Naive thymus-derived CD4-positive, alpha-beta T cell (primary cell): ENCODE measurements at places on chromosomes 2 and 18.

DNA sequence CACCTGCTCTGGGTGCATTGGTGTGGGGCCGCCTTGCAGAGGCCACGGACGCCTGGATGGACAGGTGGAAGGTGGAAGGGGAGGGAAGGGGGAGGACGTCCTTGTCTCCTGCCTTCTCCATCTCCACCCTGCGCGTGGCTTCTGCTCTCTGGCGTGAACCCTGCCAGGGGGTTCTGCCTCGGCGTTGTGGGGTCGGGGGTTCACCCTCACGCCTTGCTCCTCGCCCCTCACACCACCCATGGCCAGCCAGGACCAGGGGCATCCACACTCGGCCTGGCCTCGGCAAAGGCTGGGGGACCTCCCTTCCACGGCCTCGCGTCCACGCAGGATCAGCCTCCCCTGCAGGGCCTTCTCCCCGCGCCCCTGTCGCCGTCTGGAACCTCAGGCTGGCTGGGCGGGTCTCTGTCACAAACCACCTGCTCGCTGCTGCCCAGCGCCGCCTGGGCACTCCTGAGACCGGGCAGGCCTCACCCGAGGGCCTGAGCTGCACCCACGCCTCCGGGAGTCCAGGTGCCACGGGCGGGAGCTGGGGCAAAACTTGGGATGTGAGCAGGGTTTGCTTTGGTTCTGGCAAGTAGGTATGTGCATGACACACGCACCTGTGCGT lies 655.9 kb downstream of the GALR1 start:
- DNase-seq: no peak

GRCh38 chr2:239268082-239268481 lies 132.7 kb downstream of the HDAC4 start:
- no peak for DNase-seq

GRCh38 chr2:65710779-65711295 lies 278.4 kb upstream of the SPRED2 start:
- DNase-seq: no peak

- no peak for DNase-seq
These were observed 123.8 kb downstream of the AFF3 start for GRCh38 chr2:100018341-100019193.

DNA sequence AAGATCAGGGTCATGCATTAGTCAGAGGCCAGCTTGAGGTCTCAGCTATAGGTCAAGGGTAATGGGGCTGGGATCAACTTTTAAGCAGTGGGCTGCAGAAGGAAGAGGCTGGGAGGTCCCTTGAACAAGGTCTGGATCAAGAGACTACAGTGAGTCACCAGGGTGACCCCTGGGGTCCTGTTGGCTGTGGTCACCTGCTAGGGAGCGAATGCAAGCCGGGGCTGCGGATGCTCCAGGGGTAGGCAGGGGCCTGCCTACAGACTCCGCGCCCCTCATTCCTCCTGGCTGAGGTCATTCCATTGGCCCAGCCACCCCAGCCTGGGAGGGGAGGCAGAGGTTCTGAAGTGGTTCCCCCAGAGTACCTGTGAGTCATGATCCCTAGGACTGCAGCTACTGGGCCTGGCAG lies 110.4 kb downstream of the CYP26B1 start:
- no peak for DNase-seq

GRCh38 chr2:182625814-182626213 lies 90.2 kb upstream of the DNAJC10 start:
- no peak for DNase-seq

DNA sequence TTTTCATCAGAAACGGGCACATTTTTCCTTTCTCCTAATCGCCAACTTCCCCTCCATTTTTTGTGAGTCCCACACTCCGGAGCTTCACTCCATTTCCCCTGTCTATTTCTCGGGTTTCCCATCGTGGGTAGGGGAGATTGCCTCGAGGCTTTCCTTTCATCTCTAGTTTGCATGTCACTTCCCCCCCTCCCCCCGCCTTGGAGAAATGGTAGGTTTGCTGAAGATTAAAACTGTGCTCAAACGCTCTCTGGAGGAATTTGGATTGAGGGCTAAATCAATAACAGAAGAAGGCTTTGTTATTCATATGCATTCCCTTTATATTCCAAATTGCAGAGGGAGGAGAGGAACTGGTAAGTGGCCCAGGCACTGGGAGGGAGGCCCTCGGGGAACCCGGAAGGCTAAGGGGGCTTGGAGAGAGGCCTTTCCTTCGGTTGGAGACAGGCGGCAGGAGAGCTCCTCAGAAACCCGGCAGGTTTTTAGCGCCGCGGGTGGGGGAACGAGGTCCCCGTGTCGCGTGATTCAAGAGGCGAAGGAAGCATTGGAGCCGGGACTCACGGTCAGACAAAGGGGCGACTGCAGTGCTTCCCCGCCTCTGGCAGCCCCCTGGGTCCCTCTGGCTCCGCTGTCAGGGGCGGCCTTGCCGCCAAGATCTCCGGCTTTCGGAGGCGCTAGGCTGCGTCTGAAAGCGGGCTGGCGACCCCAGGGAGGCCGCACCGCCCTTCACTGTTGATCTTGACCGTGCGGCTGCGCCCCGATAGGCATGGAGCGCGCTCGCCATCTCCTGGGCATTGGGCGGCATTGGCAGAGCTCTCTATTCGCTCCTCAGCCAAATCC lies 2.4 kb upstream of the HOXD12 start:
- DNase-seq: peak; percentile 63

DNA sequence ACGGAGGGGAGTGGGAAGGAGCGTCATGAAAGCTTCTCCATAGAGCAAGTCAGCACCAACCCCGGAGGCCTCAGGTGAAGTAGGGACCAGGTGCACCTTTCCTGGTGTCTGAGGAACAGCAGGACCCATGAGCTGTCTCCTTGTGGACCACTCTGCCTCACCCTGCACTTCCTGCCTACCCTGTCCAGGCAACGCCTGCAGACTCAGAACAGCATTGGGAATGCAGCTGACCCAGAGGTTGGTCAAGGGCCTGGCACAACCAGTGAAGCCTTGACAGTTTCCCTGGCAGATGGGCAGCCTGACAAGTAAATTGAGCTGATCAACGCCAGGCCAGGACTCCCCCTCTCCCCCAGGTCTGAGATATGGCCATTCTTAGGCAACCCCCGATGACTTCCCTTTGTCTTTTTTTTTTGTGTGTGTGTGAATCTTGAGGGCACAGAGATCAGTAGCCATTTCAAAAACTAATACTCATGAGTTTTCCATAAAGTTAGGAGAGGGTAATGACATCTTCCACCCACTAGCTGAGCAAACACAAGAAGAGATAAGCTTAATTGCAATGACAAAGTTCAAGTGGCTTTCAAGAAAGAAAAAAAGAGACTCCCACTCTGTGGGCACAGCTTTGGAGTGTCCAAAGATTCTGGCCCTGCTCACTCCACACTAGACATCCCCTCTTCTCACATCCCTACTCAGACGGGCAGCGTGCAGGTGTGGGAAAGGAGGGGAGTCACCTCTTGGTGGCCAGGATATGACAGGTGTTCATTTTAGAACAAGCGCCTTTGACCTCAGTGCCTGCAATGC lies 3.5 kb upstream of the FABP1 start:
- DNase-seq: no peak

DNA sequence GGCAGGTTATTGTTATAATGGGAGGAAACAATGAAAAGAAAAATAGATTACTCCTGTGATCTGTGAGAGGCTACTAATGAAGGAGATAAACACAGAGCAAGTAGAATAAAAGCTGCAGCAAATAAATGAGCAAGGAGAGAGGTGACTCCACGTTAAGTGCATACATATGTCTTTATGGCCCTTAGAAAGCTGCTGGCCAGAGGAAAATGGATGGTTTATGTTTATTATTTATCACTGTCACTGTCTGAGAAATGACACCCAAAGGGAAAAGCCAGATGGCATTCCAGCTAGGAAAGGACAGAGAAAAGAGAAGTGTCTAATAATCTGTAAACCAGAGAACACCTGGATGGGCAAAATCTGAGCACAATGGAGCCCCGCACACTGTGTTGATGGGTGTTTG lies 122.9 kb upstream of the DDX18 start:
- DNase-seq: no peak

- DNase-seq: peak; percentile 57
These were observed 7.9 kb downstream of the CROCC2 start for GRCh38 chr2:240913810-240914644.

DNA sequence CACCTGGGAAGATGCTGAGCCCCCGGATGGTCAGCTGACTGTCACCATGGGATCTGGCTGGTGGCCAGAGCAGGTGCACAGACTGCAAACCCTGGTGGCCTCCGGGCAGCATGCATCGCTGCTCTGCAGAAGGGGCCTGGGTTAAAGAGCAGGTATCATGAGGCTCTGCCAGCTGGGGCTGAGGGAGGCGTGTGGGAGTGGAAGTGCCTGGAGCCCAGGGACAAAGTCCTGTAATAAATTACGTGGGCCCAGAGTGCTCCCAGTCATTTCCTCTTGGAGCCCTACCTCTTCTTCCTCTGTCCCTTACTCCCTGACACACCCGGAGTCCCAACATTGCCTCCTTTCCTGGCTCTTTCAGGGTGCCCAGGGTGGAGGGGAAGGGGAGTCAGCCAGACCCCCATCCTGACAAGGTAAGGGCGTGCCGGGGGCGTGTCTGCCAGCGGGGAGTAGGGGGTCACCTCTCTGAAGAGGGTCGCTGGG lies at the start of gene MYO7B:
Gene MYO7B, plus strand, starts transcription at position 262 of the 480 bp plus-strand sequence. CDS start 24,040 bp downstream, outside the sequence.
- no peak for DNase-seq

DNA sequence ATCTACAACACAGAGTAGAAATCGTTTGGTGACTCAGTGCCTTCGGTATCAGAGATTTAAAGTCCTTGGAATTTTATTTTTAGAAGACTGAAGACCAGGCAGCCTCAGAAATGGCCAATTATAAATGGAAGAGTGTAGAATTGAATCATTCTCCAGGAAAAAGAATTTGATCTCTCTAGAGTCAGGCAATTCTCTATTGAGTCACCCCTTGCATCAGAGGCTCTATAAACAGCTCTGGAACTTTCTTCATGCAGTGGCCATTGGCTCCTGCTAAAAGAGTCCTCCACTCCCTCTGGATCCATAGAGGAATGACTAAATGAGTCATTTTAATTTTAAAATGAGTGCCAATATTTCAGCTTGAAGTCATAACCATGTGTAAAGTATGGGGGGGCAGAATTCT lies 816.2 kb downstream of the TDRD15 start:
- DNase-seq: no peak

- no peak for DNase-seq
These were observed 447.2 kb upstream of the TNP1 start for GRCh38 chr2:217307023-217307422.

DNA sequence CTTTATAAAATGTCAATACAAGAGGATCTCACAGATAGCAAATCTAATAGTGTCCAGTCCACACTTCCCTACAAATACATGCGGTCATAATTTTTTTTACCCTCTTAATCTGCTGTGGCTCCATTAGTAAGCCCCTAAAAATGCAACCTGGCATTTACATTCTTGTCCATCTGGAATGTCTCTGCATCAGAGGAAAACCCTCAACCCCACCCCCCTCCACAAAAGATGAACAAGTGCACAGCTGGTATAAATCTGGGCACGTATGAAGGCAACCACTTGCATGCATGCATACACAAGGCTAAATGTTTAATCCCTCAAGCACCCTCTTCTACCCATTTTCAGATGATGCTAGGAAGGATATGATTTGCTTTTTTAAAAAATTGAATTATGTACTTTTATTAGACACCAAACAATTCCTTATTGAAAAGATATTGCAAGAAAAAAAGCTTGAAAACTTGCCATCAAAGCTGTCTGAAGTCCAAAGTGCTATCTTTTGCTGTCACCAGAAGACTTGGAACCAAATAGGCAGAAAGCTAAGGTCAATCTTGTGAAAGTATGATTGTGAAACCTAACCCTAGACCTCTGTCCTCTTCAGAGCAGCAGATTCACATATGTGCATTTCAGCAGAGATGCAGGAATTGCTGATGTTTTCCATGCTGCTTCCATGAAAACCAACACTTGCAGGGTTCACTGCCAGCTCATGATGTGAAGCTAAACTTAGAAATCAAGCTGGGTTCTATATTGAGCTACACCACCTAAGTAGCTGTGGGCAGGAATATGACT lies 39.0 kb downstream of the IRS1 start:
- no peak for DNase-seq

- DNase-seq: no peak
These were observed 207.7 kb downstream of the BCL2 start for GRCh38 chr18:63111671-63112402.

DNA sequence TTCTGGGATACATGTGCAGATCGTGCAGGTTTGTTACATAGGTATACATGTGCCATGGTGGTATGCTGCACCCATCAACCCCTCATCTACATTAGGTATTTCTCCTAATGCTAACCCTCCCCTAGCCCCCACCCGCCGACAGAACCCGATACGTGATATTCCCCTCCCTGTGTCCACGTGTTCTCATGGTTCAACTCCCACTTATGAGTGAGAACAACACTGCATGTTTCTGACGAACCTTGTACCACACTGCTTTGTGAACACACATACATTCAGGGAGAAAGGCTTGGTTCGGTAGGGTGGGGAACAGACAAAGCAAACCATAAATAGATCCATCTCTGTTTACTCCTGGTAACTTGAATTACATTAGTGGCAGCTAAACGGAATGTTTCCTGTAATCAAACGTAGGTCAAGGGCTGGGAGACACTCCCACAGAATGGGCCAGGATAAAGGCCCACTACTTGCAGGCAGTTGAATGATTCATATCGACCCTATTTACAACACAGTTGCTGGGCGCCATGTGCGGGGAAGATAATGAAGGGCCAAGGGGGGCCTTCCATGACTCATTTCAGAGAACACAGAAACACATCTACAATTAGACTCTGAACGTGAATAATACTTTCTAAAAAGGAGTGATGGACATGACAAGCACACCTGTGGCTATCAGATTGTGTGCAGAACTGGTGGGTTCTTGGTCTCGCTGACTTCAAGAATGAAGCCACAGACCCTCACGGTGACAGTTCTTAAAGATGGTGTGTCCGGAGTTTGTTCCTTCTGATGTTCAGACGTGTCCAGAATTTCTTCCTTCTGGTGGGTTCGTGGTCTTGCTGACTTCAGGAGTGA lies 56.8 kb upstream of the KIDINS220 start:
- DNase-seq: no peak

GRCh38 chr2:187853381-187853791 lies 299.2 kb upstream of the TFPI start:
- DNase-seq: no peak

GRCh38 chr2:226738191-226738820 lies 61.3 kb downstream of the IRS1 start:
- DNase-seq: no peak

GRCh38 chr2:135825550-135826176 lies 11.3 kb downstream of the LCT start:
- no peak for DNase-seq

- no peak for DNase-seq
These were observed 5.9 kb upstream of the POLE4 start for GRCh38 chr2:74952575-74952974.

GRCh38 chr2:26941486-26941885 lies 29.0 kb upstream of the MAPRE3 start:
- DNase-seq: no peak
